Caki2 (cell line): ENCODE measurements at places on chromosomes 4 and X.
A peak's percentile ranks its signal among the peaks of the same experiment; 100 is the strongest.

DNA sequence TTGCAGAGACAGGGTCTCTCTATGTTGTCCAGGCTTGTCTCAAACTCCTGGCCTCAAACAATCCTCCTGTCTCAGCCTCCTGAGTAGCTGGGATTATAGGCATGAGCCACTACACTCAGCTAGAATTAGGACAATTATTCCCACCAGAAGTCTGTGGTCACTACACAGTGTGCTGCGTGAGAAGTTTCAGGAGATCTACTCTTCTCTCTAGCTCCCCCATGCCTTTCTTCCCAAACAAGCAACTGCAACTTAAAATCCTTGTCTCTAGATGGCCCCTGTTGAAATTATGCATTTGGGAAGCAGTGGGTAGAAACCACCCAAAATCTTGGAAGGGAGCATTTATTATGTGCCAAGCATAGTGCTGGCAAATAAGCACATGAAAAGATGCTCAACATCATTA, 21.1 kb upstream of the MAP7D3 start:
- DNase-seq: no peak

GRCh38 chr4:166724369-166724768, 509.9 kb downstream of the SPOCK3 start:
- DNase-seq: no peak

DNA sequence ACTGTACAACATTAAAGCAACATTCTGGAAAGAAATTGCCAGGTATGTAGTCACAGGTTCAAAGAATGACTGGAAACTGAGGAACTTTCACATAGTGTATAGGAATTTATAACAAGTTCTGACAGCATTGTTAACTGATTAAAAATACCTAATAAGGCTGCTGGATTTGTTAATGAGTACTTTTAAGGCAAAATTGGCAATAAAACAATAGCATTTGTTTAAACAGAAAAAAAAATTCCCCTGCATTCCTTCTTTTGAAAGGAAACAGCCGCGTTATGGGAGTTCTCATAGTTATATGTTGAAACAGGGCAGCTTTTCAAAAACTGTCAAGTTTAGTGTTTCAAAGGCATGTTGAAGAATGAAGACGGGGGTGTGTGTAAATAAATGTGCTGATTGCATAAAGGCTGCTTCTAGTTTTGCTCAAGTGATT, 282.5 kb upstream of the FAT1 start:
- no peak for DNase-seq

DNA sequence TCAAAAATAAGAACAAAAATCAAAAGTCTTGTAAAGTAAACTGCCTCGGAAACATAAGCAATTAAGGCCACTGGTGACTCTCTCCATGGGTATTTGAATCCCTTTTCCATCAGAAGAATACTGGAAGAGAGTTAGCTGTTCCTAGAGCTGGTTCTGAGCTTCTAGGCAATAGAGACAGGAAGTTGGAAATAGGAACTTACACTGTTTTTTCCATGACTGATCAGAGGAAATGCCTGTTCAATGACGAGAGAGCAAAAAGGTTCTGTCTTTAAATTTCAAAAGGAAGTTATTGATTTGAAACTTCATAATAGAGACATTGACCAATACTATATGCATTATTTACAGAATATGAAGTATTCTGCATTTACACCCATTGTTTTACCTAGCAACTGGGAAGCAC, 503.5 kb upstream of the ARX start:
- no peak for DNase-seq

DNA sequence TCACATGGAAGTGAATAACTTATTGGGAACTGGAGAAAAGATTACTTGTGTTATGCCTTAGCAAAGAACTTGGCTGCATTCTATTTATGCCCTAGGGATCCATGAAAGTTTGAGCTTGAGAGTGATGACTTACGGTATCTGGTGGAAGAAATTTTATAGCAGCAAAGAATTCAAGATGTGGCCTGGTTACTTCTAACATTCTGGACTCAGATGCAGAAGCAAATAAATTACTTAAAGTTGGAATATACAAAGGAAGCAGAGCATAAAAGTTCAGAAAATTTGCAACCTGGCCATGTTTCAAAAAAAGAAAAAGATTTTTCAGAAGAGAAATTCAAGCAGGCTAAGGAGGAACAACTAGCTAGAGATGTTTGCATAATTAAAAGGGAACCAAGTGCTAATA, 252.3 kb upstream of the WDFY3 start:
- DNase-seq: no peak

GRCh38 chrX:66001596-66001995, 38.3 kb downstream of the VSIG4 start:
- no peak for DNase-seq

- DNase-seq: no peak
Measured at GRCh38 chr4:84319124-84319523, 180.0 kb downstream of the NKX6-1 start.

DNA sequence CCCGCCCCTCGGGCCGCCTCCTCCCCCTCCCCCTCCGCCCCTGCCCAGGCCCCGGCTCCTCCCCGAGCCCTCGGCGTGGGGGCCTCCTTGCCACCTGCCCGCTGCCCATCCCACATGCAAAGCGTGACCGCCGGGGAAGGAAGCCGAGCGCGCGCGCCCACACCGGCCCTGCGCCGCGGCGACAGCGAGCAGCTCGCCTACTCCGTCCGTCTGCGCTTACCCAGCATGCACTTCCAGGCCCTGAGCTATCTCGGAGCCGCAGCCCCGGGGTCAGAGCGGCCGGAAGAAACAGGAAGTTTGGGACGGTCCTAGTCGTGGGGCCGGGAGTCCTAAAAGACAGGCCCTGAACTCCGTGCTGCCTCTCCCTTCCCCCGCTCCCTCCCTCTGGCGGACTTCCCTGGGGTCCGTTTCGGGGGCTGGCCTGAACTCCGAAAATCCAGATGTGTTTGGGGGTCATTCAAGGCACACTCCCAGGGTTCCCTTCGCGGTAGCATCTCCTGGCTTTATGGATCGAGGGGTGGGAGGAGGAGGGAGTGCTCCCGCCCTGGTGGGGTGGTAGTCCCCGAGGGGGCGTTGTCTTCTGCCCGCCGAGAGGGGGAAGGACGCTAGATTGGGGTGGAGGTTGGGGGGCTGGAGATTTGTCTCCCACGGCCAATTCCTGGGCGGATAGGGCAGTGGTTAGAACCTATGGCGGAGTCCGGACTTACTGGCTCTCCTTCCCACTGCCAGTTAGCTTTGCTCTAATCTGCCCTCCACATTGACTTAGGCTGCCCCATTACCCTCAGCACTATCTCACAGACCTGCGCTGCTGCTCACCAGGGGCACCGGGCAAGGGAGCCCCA, 25.0 kb upstream of the BCORL1 start:
- DNase-seq: peak; percentile 58

DNA sequence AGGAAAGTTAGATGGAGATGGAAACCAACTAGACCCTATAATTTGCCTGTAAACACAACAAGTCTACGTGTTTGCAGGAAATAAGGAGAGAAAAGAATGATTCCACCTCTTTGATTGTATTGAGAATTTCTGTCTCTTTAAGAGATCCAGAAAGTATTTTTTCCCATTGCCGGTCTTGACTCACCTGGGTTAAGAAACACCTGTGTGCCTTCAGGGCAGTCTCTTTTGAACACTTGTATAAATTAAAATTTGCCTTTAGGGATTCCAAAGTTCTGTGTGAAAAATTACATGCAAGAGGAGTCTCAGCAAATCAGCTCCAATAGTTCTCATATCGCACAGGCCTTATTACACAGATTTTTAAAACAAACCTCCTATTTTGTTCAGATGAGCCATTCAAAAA, 46.0 kb upstream of the SMAD1 start:
- DNase-seq: no peak

DNA sequence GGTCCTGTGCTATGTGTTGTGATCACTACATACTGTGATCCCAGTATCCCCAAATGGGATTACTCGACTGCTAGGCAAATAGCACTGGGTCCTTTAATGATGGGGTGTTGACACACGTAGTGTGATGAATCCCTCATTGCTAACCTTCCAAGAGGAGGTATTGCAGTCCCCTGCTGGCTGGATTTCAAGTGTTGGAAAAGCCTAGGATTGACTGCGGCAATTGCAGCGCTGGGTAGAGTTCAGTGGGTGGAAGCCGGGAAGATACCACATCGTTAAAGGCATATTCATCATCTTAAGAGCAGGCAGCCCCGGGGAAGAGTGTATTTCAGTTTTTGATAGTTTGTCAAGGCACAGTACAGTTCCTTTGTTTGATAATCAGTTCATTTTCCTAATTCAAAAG, 159.9 kb downstream of the TRIML1 start:
- no peak for DNase-seq

GRCh38 chr4:54909961-54910360, 215.4 kb downstream of the KDR start:
- no peak for DNase-seq

DNA sequence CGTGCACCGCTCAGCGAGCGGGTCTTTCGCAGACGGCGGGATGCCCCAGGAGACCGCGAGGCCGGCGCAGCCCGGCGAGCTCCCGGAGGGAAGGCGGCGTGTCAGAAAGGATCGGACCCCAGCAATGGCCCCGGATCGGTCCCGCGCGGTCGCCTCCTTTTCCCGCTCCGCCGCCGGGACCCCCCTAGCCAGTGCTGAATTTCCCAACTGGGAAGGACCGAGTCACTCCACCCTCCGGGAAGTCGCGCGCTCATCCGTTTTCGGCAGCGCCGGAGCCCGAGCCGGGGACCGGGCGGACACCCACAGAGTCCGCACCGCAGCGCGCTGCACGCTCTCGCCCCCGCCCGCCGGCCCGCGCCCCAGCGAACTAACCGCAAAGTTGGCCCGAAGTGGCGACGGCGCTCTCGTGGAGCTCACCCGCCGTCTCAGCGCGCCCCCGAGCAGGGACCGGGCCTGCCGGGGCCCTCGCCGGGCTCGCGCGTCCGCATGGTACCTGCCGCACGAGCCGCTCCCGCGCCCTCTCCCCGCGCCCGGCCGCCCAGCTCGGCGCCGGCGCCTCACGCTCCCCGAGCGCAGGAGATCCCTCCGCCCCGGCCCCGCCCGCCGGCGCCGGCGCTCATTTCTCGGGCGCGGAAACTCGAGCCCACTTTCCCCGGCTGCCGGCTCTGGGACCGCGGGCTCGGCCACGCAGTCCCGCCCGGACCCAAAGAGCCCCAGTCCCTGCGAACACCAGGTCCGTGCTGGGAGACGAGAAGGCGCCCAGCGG, at the start of gene FAT1:
TSS of gene FAT1 (minus strand) at position 565 of the 766 bp plus-strand sequence. CDS start 14,029 bp downstream, outside the sequence.
- peak; percentile 53 for DNase-seq

DNA sequence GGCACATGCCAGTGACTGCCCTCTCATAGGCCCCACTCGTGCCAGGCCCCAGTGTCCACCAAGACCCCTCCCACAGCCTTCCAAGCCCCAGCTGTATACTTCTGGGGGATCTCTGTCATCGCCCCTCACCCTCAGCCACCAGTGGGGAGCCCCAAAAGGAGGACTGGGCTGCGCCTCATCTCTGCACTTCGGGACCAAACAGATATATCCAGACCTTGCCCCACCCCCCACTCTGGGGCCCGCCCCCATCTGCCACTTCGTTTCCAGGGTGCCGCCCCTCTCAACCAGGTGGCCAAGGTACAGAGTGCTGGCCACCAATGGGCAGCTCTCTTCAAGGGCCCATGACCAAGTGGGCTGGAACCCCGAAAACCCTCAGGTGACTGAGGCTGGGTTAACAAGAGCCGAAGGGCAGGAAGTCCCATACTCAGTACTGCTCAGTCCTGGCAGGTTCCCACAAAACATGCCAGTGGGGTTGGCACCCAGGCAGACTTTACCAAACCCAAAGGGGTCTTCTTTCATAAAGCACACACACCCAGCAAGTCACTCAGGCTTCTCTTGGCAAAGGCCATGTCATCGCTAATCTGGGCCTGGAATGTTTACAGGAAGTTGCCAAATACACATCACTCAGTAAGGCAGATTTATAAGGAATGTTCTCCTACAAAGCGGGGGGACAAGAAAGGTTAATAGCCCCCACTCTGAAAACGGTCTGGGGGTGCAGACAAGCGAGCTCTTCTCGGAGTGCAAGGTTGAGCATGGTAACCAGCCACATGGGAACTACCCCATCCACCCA, 4.4 kb downstream of the ZFYVE28 start:
- no peak for DNase-seq

DNA sequence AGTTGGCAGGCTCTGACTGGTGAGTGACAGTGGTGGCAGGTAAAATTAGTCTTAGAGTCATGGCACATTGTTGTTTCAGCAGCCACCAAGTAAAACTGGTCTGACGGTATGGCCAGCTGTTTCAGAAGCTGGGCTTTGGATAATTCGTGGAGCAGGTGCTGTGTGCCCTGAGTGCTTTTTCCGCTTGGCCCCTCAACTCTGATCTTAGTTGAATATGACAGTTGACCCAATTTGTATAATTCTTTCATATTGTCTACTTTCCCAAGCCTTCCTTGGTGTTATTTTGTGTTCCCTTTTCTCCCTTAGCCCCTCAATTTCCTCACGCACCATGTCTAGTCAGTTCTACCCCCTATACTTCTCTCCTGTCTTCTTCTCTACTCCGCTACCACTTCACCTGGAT, 32.0 kb downstream of the CDS1 start:
- no peak for DNase-seq

DNA sequence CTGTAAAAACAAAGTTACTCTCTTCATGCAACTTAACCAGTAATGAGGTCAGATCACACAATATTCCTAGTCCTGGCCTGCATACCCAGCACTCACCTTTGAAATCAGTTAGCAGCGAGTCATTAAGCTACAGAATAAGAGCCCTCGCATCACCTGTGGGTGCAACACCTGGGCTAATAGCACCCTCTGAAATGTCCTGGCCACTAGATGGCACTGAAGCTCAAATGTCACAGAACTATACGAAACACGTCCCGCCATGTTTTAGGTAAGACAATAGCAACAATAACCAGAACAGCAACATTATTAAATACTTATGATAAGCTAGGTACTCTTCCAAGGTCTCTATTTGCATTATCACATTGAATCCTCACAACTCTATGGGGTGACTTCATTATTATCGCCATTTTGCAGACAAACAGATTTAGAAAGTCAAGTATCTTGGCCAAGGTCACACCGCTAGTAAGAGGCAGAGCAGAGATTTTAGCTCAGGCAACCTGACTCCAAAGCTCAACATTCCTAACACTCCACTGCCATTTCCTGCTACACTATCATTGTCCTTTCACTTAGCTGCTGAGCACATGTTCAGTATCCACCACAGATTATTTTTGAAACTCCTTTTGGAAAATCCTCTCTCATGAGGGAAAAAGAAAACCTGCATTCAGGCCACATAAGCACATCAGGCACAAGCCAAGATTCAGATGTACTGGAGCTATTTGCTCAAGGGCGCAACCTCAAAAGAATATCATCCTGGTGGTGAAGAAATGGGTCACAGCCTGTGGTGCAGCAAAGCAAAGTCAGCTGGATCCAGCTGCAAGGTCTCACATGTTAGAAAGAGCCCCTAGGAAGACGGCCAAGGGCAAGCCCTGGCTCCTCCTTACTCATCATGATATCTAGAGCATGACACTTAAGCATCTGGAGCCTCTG, 59.5 kb upstream of the KDR start:
- no peak for DNase-seq

DNA sequence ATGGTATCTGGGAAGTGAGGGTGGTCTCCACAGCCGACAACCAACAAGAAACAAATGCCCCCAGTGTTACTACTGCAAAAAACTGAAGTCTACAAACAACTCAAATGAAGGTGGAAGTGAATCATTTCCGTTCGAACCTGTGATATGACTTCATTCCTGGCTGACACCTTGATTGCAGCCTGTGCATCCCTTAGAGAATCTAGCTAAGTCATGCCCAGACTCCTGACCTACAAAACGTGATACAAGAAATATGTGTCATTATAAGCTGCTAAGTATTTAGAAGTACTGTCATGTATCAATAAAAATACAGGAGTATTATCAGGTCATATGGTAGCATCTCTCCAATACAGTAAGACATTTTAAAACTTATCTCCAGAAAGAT, 959.7 kb upstream of the LCORL start:
- no peak for DNase-seq
